ENCODE measurements at places on chromosomes 1 and 21. TPM values are rescaled to one million over a fixed set of nuclear protein-coding genes. Genes with fewer than 3 reads are reported as not detected.

- DNase-seq: peak; percentile 77
These were observed 32.4 kb downstream of the PRMT2 start for GRCh38 chr21:46667741-46668380.

DNA sequence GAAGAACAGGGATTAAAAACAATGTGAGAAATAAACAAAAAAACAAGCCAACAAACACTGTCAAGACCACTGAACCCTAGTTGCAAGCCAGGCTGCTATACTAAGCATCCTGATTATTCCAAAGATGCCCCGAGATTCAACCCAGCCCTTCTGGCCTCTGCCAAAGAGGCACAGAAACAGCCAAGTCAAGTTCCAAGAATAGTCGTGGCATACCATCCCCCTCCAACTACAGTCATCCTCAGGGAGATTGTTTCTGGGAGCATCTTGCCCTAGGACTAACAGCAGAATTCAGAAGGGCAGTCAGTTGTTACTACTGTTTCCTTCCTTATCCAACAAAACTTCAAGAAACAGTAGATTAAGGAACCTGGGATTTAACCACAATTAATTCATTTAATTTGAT is 52.3 kb downstream of the ABL2 start:
- DNase-seq: no peak

DNA sequence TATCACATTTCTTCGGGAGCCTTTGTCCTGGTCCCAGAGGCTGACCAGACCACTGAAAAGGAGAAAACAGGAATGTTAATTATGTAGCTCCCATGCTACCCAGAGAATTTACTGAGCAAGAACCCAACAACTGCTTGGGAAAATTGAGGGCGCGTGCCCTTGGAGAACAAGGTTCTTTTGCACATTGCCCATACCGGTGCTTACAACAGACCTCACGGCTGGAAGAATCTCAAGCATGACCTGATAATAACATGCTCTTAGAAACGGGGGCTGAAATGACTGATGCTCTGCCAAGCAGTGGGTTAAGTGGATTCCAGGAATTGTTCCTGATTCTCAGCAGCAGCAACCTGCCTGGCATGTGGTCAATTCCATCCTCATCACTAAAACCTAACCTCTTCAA is 49.3 kb upstream of the AJAP1 start:
- DNase-seq: no peak

The DENND2C gene
- 8.8 TPM for total RNA-seq

The FCER1A gene
- total RNA-seq: not detected

DNA sequence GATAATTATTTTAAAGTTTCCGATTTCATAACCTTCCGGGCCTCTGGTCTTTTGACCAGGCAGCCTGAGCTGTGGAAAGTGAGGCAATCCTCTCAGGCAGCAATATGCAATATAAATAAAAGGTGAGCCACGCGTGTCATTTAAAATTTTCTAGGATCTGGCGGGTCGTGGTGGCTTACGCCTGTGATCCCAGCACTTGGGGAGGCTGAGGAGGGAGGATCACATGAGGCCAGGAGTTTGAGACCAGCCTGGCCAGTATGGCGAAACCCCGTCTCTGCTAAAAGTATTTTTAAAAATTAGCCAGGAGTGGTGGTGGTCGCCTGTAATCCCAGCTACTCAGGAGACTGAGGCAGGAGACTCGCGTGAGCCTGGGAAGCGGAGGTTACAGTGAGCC is 546 bp upstream of the ZNF695 start:
- DNase-seq: no peak

DNA sequence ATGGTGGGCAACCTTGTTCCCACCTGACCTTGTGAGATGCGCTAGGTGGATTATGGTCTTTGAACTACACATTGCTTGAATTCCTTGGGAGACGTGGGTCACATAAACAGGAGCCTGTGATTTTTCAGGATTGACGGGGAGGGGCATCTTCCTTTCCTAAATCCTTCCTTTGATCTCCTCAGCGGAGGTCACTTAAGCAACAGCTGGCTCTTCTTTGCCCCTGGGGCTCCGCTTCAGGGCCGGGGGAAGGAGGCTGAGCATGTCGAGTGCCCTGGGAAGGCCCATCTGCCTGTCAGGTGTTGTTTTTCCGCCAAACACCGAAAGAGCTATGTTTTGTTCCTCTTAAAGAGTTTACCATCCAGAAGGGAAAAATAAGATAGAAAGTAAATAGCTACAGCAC is 40.6 kb downstream of the KIF26B start:
- no peak for DNase-seq

DNA sequence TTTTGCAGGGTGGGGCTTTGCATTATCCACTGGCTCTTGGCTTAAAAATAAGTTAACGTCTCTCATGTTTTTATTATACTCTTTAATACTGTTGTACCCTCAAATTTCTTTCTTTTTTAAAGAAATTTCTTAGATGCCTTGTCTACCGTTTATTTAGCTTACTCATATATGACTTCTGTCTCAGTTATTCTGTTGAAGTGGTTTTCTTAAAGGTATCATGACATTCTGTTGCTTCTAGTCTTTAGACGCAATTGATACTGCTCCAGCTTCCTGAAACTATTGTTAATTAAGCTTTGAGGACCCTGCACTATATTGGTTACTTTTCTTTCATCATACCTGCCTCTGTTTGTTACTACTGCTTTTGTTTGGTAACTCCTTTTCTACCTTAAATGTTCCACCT is 11.7 kb downstream of the PKN2 start:
- DNase-seq: peak; percentile 3

The TAS1R3 gene
- total RNA-seq: under 0.01 TPM

The COP1 gene
- total RNA-seq: 73.1 TPM

- no peak for DNase-seq
These were observed 14.0 kb downstream of the ATP5PO start for GRCh38 chr21:33901412-33902288.

The WLS gene
- 54.3 TPM for total RNA-seq

Data from osteoblast (primary cell).